ENCODE measurements at places on chromosomes 3 and 15.

GRCh38 chr3:105367406-105368213, 901 bp downstream of the ALCAM start:
- no peak for DNase-seq

DNA sequence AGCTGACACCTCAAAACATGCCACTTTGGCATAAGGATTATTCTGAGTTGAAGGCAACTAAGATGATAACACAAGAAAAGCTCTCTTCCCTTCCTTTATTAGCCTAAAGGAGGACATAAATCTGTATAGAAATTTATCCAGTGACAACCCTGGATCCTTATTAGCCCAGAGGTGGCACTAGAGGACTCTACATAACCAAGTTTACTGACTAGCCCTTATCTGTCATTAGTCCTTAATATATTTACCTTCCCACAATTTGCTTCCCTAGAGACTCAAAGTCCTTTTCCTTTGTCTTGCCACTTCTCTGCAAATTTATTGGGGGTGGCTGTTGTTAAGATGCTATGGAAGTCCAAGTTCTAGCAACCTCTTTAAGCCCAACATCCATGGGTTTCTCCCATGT, 26.7 kb downstream of the CEP70 start:
- no peak for DNase-seq

DNA sequence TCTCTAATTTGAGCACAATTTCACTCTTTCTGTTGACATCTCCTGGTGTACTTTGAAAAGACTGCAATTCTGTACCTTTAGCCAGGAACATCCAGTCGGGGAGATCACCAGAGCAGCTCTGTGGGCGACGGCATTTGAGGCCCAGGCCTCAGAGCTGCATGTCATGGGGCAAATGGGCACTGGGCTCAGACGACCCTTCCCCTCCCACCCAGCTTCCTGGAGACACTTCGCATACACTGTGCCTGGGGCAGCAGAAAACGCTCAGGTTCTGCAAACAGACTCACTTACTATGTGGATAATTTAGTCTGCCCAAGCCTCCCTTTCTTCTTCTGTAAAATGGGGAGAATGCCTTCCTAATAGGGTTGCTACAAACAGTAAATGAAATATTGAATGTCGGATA, 96.9 kb downstream of the HMG20A start:
- DNase-seq = no peak

DNA sequence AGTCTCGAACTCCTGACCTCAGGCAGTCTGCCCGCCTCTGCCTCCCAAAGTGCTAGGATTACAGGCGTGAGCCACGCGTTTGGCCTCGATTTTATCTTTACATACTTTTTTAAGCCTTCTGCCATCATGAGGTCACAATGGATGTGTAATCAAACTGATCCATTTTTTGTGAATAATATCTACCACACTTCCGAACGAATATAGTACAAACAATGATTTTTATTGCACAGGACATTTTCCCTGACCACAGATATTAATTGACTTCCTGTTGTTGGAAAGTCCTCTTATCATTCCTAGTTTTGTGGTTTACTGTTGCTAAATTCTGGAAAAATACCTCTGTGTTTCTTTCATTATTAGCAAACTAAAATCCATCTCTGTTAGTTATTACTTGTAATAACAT, 68.9 kb downstream of the MINDY2 start:
- DNase-seq = no peak

GRCh38 chr3:191263850-191264249, 64.8 kb downstream of the OSTN start:
- DNase-seq = no peak

- DNase-seq = no peak
Observed at GRCh38 chr3:123085932-123086627, 19.3 kb downstream of the PDIA5 start.

GRCh38 chr3:13650210-13651056, 101.5 kb downstream of the FBLN2 start:
- peak; percentile 54 for DNase-seq

GRCh38 chr3:79910337-79910736, 142.5 kb upstream of the ROBO1 start:
- DNase-seq = no peak

GRCh38 chr3:142279965-142280590, 54.7 kb upstream of the GK5 start:
- DNase-seq = no peak

GRCh38 chr3:89577637-89578530, 470.5 kb downstream of the EPHA3 start:
- DNase-seq = no peak

DNA sequence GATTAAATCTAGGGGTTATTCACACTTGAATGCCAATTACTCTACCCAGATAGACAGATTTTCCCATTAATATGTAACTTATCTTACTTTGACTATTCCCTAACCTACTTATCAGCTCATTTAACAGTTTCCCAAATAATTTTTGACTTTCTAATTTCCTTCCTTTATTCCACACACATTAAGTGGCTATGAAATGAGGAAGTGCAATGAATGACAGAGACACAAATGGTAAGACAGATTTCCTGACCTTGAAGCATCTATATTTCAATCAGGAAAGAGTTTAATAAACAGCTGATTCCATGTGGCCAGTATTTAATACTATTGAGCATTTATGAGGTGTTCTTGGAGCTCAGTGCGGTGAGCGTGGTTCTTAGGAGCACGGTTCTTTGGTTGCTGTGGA, 78.8 kb downstream of the SLC7A14 start:
- no peak for DNase-seq

- no peak for DNase-seq
Observed at GRCh38 chr3:185807445-185808068, 17.3 kb downstream of the IGF2BP2 start.

DNA sequence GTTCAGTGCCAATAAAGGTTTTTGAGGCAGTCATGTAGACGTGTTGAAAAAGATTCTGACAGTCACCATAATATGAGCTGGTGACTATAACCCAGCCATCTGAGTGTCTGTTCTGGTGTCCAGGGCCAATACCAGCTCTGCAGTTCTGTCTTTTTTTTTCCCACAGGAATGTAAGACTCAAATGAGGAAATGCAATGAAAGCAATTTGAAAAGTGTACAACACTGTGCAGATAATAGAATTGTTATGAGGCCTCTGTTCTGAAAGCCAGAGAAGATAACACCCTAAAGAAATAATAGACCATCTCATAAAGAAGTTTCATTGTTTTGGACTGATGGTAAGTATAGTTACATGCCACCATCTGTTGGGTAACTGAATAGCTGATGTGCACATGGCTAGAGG, 57.1 kb downstream of the CLDN1 start:
- DNase-seq = no peak

DNA sequence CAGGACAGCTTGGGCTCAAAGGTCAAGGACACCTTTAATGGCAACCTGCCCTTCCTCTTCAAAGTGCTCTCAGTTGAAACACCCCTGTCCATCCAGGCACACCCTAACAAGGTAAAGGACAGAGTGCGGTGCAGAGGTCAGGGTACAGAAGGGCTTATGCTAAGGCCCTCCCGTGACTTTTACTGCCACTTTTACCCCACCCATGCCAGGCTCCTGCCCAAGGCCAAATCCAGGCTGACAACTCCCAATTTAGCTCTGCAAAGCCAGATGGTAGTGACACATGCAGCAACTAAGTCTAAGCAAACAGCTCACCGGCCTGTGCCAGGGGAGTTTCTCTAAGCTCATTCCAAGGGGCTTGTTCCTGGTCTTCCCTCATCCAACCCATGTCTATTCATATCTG, 1.6 kb downstream of the MPI start:
- DNase-seq = no peak

Measured in activated CD8-positive, alpha-beta memory T cell treated with anti-CD3 and anti-CD28 coated beads for 4 hours (primary cell).